ENCODE measurements at places on chromosomes 3 and 15. TPM values are rescaled to one million over a fixed set of nuclear protein-coding genes. Genes with fewer than 3 reads are reported as not detected.

- DNase-seq: peak; percentile 60
These were observed 9.3 kb downstream of the PXYLP1 start for GRCh38 chr3:141240687-141241615.

TUSC7 gene
- total RNA-seq: not detected

GRCh38 chr3:165210132-165210531 lies 13.9 kb upstream of the SLITRK3 start:
- DNase-seq: no peak

CAND2 gene
- 2.9 TPM for total RNA-seq

- peak; percentile 20 for DNase-seq
These were observed 160.1 kb downstream of the PDE8A start for GRCh38 chr15:85141726-85142125.

LYZL4 gene
- not detected for total RNA-seq

XIRP1 gene
- total RNA-seq: under 0.01 TPM

A4GNT gene
- total RNA-seq: not detected

- peak; percentile 32 for DNase-seq
These were observed 21.5 kb downstream of the AGTR1 start for GRCh38 chr3:148718982-148719862.

VPS18 gene
- 32.3 TPM for total RNA-seq

GRIP2 gene
- under 0.01 TPM for total RNA-seq

DNA sequence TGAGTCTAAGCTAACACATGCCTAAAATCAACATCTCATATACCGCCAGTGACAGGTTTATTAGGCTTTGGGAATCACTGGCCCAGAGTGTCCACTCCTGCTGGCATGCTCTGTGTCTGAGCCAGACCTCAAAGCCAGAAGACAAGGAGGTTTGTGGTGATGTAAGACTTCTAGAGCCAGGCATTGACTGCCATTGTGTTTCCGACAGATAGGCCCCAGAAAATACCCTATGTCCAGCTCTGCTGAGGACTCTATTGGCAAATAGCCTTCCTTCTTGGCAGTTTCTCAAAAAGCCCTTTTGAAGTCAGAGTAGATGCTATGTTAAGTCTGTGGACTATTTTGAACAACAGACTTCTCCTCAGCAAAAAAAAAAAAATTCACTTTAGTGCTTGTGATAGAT lies 181.9 kb upstream of the UBE2E1 start:
- DNase-seq: peak; percentile 15

DNA sequence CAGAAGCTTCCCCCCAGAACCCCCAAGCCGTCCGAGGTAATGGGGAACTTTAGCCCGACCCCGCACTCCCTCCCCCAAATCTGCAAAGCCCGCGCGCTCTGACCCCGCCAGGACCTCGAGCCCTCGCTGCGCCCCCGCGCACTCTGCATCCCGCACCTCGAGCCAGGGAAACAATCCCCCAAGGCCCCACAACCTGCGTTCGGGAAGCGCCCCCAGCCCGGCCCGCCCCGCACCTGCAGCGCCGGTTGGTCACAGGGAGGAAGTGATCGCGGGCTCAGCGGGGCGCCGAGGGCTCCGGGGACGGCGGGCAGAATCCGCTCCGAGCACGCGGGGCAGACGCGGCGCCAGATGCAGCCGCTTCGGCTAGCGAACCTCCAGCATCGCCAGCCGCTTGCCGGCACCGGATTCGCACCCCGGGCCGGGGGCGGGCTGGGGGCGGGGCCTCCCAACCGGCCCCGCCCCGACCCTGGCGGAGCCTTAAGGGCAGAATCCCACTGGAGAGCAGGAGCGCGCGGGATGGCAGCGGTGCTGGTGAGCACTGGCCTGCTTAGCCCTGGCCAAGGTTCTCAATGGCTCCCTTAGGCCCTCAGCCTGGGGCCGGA lies at the start of gene CAMKV:
TSS of gene CAMKV (minus strand) at position 382 of the 602 bp plus-strand sequence. CDS start 7,518 bp downstream, outside the sequence.
- no peak for DNase-seq

- DNase-seq: no peak
These were observed 181.0 kb downstream of the ZBBX start for GRCh38 chr3:167198949-167199600.

- DNase-seq: no peak
These were observed 25.3 kb downstream of the GABRA5 start for GRCh38 chr15:26892182-26892518.

SYNPR gene
- total RNA-seq: not detected

CCDC191 gene
- total RNA-seq: 0.83 TPM

DNA sequence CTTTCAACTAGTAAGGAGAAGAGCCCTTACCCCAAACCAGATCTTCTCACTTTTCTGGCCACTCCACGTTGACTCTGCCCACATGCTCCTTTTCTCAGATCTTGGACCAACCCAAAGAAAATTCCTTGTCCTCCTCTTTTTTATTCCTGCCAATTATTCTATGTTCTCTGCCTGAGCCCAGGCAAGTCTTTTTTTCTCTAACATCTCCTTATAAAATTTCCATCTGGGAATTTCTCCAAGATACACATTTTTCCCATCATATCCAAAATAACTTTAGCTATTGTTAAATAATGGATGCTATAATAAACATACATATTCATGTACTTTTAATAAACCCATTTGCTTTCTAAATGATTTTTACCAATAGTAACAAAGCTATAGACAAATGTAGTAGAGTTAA lies 726.0 kb upstream of the ZNF385D start:
- no peak for DNase-seq

DNA sequence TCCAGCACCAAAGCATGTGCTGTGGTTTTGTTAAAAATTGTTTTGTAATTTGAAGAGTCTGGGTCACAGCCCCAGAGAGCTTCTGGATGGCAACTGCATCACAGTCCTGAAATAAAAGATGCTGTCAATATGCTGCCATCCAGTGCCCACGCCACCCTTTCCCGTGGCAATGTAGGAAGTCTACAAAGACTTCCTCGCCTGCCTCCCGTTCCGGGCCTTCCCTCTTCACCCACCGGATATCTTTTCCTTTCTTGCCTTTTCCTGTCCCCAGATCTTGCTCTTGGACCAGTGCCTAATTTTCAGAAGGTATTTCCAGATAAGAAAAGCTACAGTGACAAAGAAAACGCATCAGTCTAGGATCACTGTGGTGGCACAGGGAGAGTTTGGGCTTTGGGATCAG lies 85.3 kb upstream of the RNU6-1 start:
- DNase-seq: no peak

DNA sequence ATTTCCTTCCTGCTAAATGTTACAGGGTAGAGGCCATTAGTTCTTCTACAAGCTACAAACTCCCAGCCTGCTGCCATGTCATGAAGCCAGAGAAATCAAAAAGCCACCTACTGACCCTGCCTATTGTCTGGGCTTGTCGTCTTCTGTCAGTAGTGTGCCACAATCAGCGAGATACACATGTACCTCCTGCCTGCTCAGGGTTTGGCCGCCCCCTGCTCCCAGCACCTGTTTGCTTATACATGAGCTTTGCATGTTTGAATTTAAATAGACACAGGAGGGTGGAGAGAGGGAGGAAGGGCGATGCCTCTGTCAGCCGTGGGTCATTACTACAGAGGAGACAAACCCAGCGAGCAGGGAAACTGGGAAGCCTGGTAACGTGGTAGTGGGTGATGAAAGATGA lies 106.1 kb downstream of the ROBO2 start:
- DNase-seq: no peak

GRCh38 chr15:50265620-50266019 lies at the start of gene HDC:
HDC (minus strand) TSS chr15:50265726; CDS start chr15:50265623, 103 bp downstream.
- no peak for DNase-seq

PDCD7 gene
- total RNA-seq: 8.1 TPM

DNA sequence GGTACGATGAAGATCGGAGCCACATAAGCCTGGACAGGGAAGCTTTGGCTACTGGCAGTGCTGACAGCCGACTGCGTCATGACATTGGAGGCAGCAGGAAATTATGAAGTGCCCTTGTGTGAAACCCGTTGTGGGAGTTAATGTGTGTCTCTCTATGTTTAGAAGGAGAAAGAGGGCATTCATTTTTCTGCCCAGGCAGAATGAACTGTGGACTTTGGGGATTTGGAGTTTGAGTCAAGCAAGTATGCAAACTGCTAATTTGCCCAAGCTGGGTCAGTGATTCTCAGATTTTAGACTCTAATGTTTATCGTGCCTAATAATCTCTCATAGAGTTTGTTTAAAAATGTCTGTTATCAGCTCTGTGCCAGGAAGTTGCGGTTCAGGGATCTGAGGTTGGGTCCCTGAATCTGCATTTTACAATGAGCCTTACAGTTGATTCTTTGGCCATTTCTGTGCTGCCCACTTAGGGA lies 5.6 kb downstream of the CTXND1 start:
- peak; percentile 3 for DNase-seq

NRG4 gene
- not detected for total RNA-seq

REC114 gene
- total RNA-seq: not detected

IL17RB gene
- under 0.01 TPM for total RNA-seq

GRCh38 chr3:127691974-127692373 lies 19.2 kb downstream of the ABTB1 start:
- no peak for DNase-seq

GRCh38 chr3:101633186-101633585 lies 43.7 kb downstream of the ZBTB11 start:
- DNase-seq: no peak

MLF1 gene
- 5.2 TPM for total RNA-seq

- DNase-seq: no peak
These were observed 189.4 kb downstream of the MFSD1 start for GRCh38 chr3:158991146-158991705.

GRCh38 chr3:56111606-56112304 lies 356.5 kb downstream of the ERC2 start:
- DNase-seq: no peak

DNA sequence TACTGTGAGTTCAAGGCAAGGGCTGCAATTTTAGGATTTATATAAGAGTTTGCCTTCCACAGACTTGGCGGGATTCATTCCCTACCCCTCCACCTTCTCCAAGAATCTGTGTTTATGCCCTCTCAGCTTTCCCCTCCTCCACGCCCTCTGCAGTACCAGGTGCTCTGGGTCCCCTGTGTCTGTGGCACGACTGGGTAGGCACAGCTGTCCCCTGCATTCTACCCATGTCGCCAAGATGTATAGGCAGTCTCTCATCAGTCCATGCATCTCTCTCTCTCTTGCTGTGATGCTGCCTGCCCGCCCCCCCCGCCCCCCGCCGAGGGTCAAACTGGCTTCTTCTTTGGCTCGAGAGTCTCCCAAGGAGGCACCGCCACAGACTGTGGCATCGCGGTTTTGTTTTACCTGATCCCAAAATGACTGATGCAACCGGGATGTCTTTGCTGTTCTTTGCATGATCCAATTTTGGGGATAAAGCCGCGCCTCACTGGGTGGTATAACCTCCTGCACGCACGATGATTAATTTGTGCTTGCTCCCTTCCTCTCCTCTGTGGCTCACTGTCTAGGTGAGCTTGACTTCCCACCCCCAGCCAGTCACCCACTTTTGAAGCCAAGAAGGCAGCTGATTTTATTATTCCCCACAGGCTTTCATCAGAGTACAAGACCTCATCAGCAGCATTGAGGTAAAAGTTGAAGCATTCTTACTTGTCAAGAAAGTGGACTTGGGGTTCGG lies 43.7 kb downstream of the EFCAB12 start:
- DNase-seq: no peak

SCAMP2 gene
- total RNA-seq: 25.8 TPM

- DNase-seq: no peak
These were observed 46.9 kb downstream of the FAM43A start for GRCh38 chr3:194732617-194733016.

Data from IMR-90 (cell line).